ENCODE measurements at places on chromosomes 4 and X.

DNA sequence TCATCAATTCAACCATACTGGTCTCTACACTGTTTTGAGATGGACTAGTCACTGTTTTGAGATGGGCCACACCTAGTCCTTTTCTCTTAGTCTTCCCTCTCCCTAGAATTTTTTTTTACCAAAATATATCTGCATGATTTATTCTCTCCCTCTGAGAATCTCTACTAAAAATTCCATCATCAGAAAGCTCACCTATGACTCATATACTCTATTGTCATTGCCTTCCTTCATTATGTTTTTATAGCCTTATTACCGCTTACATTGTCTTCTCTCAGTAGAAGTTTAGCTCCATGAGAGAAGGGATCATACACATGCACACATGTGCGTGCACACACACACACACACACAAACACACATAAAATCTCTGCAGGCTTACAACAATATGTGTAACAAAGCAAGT lies 303.6 kb downstream of the PCDH10 start:
- DNase-seq, result no peak

DNA sequence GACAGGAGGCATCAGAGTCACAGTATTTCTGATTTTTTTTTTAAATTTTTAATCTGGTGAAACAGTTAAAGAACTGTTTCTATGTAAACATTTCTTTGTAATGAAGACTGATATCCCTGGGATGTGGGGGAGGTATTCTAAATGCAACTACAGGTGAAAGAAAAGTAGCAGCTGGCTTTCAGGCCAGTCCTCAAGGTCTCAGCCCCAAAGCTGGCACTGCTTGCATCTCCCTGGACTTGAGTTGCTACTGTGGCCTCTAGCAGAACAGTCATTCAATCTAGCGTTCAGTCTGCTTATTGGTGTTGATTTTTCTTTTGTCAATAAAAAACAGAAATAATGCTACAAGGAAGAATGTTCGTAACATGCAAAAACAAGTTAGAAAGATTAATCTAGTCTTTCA lies 4.9 kb downstream of the MBNL3 start:
- DNase-seq, result no peak

DNA sequence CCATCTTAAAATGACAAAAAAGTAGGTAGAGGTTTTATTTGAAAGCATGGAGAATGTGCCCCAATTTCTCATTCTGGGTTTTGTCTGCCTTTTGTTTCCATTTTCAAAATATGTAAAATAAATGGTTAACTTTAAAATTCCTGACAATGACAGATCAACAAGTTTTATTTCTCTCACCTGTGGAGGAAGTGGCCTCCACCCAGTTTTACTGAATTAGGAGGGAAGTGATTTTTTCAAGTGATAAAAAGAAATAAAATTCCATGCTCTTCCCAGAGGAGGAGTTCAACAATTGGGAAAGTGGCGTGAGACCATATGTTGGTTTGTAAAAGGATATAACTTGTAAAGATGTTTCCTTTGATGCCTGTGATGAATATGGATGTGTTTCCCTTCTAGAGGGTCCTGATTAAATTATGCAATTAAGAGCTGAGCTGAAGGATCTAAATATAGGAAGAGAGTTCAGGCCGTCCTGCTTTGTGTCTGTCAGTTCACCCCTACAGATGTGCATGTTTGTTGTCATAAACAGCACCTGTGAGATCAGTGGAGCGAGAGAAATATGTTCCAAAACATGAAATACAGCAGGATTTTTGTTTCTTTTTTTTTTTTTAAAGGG lies 19.5 kb downstream of the SMAD1 start:
- no peak for DNase-seq

DNA sequence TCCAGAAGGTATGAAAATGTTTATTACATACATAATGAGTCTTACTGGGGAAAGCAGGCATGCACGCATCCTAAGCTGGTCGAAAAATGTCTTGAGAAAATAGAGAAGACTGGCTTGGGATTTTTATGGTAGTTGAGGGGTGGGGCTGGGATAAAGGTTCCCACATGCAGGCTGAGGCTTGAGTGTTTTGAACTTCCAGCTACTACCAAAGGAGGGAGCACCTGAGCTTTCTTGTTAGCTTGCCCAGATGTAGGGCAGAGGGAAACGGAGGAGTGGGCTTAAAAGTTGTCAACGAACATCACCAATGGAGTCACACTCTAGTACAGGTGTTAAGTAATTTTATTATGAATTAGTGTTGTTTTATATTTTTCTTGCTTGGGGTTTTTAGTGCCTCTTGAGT lies 39.6 kb upstream of the SRPX start:
- DNase-seq, result no peak

DNA sequence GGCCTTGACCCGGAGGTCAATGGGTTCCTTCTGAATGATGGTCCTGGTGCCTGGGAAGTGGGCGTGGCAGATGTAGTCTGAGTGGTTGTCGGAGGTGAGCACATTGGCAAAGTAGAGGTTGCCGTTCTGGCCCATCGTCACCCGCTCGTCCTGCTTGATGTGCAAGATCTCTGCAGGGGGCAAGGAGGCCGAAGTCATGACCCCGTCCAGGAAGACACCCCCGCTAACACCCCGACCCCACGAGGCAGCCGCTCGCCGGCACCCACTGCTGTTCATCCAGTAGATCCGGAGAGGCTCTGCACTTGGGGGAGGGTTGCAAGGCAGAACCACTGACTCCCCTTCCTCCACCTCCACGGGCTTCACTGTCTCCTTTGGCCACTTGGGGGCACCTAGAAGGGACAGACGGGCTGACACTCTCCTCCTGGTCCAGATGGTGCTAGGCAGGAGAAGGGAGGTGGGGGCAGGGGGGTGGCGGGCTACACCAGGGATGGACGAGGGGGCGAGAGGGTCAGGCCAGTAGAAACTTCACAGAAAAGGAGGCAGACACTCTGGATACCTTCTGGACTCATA lies 15.1 kb downstream of the L1CAM start:
- DNase-seq, result no peak

DNA sequence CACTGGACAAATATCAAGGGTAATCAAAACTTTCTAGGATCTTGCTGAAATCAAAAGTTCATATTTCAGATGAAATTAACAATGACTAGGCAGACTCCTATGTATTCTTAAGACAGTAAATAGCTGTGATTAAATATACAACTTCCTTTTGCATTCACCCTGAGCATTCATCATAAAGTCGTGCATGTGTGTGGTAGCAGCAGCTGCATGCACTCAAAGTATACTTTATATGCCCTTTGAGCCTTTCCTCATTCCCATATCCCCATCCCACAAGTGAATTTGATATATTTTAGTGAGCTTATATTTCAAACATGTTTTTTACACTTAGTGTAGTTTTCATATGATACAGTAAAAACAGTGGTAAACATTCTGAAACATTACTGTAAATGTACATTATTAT lies 959.0 kb downstream of the C4orf33 start:
- no peak for DNase-seq

GRCh38 chrX:53044995-53045394 lies 3.6 kb upstream of the GPR173 start:
- no peak for DNase-seq

DNA sequence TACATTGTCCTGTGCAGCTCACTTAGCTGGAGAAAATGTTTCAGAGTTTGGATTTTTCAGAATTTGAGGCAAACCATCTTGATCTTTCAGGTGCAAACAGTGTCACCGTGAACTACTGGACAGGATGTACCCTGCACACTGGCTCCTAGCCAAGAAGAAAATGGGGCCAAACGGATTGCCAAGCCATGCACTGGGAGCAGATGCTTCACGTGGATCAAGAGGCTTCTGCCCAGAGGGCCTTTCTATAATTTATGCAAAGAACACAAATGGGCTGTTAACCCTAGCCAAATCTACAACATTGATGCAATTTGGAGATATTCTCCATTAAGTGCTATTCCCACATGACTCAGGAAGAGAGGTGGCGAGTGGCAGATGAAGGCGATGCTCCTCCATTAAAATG lies 46.9 kb upstream of the ATP8A1 start:
- DNase-seq, result no peak

GRCh38 chrX:3529466-3530010 lies 183.1 kb upstream of the MXRA5 start:
- no peak for DNase-seq

DNA sequence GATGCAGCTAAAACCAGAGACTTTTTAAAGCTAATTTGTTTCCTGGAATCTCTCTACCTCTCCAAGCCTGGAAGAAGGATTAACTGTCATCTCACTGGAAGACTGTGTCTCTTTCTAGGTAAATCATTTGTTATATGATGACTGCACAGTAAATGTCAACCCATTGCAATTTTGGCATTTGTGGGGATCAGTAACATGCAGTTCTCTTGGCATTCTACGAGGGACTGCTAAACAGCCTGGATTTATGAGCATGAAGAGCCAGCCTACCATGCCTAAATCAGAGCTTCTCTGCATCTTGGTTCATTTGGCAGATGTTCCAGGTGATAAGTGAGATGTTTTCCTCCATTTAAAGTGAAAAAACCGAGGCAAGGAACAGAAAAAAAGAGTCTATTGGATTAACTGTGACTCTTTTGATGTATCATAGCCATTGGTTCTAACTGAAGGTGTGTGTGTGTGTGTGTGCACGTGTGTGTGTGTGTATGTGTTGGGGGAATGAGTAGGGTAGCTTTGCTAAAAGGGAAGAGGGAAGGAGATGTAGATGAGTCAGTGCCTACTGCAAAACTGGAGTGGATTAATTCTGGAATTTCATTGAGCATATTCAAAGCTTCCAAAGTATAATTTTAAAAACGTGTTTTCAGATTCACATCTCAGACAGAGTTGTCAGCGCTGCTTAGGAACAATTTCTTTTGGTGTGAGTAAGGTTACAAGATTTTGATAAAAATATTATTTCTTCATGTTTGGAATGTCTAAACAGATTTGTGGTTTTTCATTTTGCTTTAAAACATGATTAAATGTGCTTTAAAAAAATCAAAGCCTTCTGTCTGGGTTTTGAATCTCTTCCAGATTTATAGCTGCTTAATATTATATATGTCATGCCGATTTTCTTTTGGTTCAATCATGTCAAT lies 123.2 kb upstream of the LNX1 start:
- DNase-seq, result no peak

DNA sequence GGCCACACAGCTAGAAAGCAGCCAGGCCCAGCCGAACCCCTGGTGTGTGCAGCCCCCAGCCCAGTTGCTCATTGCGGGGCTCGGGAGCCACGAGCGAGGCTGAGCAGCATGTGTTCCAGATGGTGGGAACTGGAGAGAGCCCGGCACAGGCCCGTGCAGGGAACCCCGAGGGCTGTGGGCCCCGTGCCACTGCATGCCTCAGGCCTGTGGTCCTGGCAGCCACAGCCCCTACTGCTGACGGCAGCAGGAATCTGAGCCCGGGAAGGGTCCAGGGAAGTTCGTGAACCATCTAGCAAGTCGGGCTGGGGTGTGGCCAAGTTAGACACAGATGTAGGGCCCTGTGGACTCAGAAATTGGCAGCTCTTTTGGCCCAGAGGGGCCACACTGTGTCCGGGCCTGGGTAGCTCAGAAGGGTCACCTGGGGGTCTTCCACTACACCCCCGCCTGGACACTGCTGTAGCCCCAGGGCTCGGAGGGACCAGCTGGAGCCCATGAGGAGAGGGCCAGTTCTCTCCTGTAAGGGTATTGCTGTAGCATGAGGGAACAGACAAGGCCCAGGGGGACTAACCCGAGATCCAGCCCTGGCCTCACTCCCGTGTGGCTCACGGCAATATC lies 12.1 kb downstream of the HTRA3 start:
- no peak for DNase-seq

GRCh38 chr4:189177130-189177529 lies 763.5 kb upstream of the FRG1 start:
- no peak for DNase-seq

DNA sequence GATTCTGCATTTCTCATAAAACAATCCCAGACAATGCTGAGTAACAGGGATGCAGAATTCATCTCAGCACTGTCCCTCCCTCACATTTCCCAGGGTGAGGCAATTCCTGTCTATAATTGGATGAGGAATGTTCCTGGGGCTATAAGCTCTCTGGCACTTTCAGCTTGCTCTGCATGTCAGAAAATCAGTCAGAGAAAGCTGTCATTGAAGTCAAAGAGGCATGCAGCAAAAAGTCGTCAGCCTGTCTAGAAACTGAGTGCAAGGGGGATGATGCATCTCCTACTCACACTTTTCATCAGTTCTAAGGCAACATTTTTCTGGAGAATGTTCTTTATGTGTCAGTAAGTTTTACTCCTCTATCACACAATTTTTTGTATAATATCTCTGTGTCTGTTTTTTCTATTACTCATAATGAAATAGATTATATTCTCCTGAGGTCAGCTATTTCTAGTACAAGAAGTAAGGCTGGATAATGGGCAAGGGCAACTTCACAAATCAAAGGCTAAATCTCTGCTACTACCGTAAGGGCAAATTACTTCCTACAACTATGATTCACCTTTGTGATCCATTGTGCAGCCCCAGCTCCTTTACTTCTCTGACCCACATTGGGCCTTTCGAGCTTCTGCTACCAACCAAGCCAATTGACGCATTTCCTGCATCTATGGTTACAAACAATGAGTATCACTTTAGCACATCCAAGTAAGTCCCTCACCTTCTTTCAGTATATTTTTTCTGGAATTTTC lies 56.0 kb downstream of the TASL start:
- DNase-seq, result no peak

GRCh38 chr4:14294611-14295010 lies 667.1 kb upstream of the BOD1L1 start:
- DNase-seq, result no peak

GRCh38 chr4:116064331-116064730 lies 950.9 kb upstream of the NDST4 start:
- DNase-seq, result no peak

DNA sequence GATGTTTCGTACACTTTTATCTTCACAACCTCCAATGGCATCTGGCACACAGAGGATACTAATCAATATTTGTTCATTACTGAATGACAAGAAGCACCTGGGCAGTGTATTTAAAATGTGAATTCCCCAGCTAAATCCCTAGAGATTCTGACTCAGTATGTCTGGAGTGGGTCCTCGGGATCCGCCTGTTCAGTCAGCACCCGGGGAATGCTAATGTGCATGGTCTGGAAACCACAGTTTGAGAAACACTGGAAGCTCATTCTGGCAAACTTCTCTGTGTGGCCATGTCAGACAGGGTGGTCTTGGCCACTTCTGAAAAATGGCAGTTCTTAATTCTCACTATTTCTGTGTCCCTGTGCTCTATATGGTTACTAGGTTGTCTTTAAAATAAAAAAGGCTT lies 138.8 kb upstream of the VCX start:
- no peak for DNase-seq

DNA sequence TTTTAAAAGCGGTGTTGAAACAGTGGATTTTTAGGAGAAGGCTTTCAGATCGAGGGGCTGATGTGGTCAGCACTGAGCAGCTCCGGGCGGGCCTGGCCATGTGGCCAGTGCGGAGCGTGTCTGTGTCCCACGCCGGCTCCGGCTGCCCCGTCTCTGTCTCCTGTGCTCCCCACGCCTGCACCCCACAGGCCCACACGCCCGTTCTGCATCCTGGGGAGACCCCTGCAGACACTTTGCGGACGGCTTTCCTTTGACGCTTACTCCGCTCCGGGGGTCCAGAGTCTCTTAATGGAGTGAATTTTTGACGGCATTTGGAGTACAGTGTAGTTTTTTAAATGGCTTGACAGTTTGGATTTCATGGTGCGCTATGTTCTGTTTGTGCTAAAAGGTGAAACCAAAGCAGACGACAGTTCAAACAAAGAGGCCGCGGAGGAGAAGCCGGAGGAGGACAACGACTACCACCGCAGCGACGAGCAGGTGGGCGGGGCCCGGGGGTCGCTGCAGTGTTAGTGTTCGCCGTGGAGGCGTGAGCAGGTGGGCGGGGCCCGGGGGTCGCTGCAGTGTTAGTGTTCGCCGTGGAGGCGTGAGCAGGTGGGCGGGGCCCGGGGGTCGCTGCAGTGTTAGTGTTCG lies 38.7 kb downstream of the PCGF3 start:
- DNase-seq, result no peak
